ENCODE measurements at places on chromosomes 12 and 14. TPM values are rescaled to one million over a fixed set of nuclear protein-coding genes. Genes with fewer than 3 reads are reported as not detected.
A peak's percentile ranks its signal among the peaks of the same experiment; 100 is the strongest.

- DNase-seq: no peak
Observed at GRCh38 chr14:54489318-54489683, 521 bp upstream of the GMFB start.

- no peak for DNase-seq
Observed at GRCh38 chr14:67446371-67447032, 34.5 kb upstream of the PLEK2 start.

- peak; percentile 4 for DNase-seq
Observed at GRCh38 chr12:5648692-5649359, 216.9 kb downstream of the NTF3 start.

- no peak for DNase-seq
Observed at GRCh38 chr12:113418213-113418879, 3.8 kb upstream of the SDSL start.

- DNase-seq: no peak
Observed at GRCh38 chr12:97426492-97427116, 36.0 kb upstream of the RMST start.

DNA sequence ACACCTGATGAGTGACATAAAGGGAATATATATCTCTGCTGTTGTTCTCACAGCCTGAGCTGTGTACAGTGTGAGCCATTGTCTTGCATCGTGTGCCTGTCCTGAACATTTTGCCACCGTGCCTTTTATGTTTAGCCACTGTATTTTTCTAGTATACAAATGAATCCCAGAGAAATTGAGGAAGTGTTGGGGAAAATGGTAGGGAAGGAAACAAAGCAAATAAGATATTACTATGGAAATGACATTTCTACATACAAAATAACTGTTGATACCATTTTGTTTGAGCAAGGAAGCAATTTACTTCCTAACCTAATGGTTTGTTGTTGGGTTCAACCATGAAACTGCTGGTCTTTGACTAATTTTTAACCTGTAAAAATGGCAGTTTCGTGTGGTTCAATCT, 5.5 kb downstream of the PSMA6 start:
- DNase-seq: no peak

DNA sequence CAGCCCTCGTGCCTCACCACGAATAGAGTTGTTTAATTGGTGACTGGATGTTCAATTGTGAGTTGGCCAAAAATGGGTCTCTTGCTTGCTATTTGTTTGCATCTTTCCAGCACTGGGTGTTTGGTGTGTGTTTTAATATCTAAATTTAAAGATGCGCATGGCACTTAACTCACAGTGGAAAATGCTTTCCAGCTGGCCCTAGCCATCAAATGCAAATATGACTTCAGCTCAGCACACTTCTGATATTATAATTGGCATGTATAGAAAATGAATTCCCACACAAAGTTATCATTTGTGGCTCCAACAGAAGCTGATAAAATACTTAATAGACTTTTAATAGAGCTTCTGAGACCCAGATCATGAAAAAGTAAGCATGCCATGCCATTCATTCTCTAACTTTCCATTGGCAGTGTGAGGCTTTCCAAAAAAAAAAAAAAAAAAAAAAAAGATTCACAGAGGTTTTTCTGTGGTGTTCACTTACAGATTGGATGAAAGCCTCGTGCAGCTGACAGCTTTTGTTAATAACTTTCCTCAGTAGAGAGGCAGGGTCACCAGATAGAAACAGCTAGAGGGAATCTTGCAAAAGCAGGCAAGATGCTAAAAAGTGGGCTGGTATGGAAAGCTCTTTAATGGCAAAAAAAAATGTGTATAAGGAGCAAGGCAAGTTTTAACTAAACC, 425.2 kb downstream of the GALC start:
- DNase-seq: no peak

GRCh38 chr12:44511289-44511688, 364.8 kb downstream of the NELL2 start:
- DNase-seq: no peak

DNA sequence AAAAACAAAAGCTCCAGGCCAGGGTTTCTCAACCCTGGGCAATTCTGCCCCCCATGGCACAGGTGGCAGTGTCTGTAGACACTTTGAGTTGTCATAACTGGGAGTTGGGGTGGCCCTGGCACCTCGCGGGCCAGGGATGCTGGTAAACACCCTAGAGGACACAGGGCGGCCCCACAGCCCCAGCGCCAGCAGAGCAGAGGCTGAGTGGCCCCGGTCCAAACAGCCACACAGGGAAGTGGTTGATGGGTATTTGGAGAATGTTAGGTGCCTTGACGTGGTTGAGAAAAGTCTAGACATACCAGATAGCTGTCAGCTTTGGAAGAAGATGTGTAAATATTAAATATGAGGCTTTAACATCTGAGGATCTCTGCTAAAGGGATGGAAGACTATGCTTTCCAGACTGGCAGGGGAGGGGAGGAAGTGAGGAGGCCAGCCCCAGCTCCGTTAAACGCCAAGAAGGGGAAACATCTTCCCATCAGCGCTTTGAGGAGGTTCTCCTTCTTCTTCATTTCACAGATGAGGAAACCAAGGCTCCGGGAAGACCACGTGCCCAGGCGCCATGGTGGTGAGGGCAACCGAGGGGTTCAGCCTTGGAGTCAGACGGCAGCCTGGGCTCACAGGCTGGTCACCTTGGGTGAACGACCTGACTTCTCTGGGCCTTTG, 103.7 kb downstream of the SCARB1 start:
- no peak for DNase-seq

- DNase-seq: no peak
Observed at GRCh38 chr14:92832137-92832700, 38.1 kb downstream of the GOLGA5 start.

DNA sequence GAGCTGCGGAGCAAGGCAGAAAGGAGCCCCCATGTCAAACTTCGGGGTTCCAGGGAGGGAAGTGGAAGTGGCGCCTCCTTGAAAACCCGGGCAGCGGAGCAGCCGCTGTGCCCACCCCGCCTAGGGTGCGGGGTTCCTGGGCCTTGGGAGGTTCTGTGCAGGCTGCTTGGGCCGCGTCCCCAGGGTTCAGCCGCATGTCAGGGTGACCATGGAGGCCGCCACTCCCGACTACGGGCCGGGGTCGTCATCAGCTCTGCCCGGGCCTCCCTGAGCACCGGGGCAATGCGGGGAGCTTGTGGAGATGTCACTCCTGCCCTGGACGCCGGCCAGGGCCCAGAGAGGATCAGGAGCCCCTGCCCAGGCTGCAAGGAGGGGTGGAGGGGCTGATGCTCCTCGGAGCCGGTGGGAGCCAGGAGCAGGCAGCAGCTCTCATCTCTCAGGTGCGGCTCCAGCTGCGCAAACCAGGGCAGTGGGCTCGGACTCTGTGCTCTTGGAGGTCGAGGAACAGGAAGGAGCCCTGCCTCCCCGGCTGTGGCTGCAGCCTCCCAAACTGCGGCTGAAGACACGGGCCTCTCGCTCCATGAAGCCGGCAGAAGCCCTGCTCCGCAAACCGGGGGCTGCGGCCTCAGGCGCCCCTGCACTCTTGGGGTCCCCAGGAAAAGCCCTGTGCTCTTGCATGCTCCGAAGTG, 1286.5 kb downstream of the TMEM121 start:
- DNase-seq: no peak

- DNase-seq: no peak
Observed at GRCh38 chr12:120668868-120669840, 17.8 kb upstream of the MLEC start.

GRCh38 chr12:22313286-22313962, 21.1 kb downstream of the ST8SIA1 start:
- DNase-seq: no peak

GRCh38 chr12:109885616-109886015, 5.3 kb upstream of the GLTP start:
- no peak for DNase-seq

GRCh38 chr12:32292151-32292550, 107.2 kb upstream of the FGD4 start:
- no peak for DNase-seq

DNA sequence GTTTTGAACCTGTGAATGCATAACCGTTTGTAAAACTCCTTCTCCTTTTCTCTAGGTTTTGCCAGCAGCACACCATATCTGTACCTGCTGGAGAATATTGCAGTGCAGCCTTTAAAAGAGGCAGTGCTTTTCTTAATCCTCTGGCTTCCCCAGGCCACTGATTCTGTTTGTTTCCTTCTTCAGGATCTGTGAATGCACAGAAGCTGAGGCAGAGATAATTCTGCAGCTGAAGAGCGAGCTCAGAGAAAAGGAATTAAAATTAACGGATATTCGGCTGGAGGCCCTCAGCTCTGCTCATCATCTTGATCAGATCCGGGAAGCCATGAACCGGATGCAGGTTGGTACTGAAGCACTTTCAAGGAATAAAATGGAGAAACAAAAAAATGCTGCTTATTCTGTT, 348.7 kb downstream of the NAV3 start:
- DNase-seq: no peak

- DNase-seq: peak; percentile 63
Observed at GRCh38 chr12:50174971-50175715, 8.0 kb upstream of the CERS5 start.

- no peak for DNase-seq
Observed at GRCh38 chr12:132074216-132074615, 69.9 kb downstream of the DDX51 start.

DNA sequence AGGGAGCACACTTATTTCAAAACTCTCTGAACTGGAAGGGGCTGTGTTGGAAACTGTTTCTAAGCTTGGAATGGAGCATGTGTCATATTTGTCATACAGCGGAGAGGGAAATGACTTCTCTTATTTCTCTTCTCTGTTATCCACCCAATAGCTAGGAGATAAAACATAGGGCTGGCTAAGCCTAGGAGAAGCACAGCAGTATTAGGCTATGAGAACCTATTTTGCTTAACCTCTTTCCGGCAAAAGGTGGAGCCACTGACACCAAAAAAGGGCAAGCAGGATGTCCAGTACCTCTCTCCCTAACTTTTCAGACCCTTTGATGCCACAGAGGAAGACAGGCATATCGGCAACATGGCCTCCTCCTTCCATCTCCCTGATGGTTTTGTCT, 148.3 kb downstream of the CRADD start:
- no peak for DNase-seq

DNA sequence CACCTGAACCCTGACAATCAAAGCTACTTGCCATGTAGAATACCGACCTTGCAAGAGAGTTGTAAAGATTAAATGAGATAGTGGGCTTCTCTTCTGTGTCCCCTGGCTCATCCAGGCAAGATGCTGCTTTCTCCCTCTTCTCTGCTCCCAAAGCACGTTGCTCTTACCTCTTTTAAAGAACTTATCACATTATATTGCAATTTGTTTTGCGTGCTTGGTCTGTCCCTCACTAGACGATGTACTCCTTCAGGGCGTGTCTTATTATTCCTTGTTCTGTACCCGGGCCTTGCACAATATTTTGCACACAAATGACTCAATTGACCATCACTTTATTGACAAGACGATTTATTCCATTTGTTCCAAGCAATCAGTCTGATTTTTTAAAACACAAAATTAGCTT, 3.3 kb downstream of the DCN start:
- no peak for DNase-seq

Gene MGP
- total RNA-seq: 0.23 TPM

Gene PLEKHD1
- not detected for total RNA-seq

Gene NANOG
- total RNA-seq: not detected

Gene RFX4
- total RNA-seq: not detected

Gene NEUROD4
- not detected for total RNA-seq

Gene HOTAIR
- total RNA-seq: not detected

Gene NDUFB1
- 248 TPM for total RNA-seq

Gene PTPRQ
- total RNA-seq: not detected

Gene B4GALNT3
- 0.27 TPM for total RNA-seq

All from HT1080 (cell line).